ENCODE measurements at places on chromosomes 2 and 18.
A peak's percentile ranks its signal among the peaks of the same experiment; 100 is the strongest.

GRCh38 chr2:148952621-148953020 lies 77.6 kb downstream of the KIF5C start:
- DNase-seq = no peak

DNA sequence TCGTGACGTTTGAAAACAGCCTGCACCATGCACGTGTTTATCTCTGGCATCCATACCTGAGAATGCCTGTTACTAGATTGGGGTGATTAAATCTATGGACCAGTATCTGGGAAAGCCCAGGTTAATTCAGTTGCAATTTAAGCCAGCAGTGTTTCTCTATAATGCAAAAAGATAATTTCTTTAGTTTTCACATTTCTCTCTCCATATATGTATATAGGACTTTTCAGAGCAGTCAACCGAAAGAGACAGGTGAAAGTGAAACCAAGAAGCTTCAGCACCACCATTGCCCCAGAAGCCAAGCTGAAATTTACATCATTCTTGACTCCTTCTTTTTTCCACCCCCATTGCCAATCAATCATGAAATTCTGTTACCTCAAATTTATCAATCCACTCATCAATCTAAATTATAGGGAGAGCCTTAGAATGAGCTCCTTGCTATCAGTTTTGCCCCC lies 2.7 kb upstream of the LRP2 start:
- DNase-seq = no peak

DNA sequence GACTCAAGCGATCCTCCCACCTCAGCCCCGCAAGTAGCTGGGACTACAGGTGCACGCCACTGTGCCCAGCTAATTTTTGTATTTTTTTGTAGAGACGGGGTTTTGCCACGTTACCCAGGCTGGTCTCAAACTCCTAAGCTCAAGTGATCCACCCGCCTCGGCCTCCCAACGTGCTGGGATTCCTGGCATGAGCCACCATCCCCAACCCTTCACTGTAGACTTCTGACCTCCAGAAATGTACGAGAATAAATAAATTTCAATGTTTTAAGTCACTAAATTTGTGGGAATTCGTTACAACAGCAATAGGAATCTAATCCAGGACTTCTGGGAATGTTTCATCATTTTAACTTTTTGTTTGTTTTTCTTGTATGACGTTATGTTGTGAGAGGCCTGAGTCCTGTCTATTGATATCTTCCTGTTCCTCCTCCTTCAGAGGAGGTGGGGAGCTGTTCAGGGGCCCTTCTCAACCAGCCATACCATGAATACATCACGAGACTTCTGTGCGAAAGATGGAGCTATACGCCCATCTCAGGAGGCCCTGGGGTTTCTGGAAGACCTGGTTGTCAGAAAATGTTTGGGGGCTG lies 40.0 kb downstream of the TEX44 start:
- no peak for DNase-seq

GRCh38 chr18:68480196-68480595 lies 234.7 kb downstream of the TMX3 start:
- no peak for DNase-seq

- DNase-seq = no peak
Measured at GRCh38 chr2:40653829-40654228, 201.9 kb upstream of the SLC8A1 start.

- no peak for DNase-seq
Measured at GRCh38 chr2:74499267-74499939, at the start of gene LBX2. LBX2 (minus strand) TSS chr2:74499603; CDS start chr2:74499537, 66 bp downstream.

DNA sequence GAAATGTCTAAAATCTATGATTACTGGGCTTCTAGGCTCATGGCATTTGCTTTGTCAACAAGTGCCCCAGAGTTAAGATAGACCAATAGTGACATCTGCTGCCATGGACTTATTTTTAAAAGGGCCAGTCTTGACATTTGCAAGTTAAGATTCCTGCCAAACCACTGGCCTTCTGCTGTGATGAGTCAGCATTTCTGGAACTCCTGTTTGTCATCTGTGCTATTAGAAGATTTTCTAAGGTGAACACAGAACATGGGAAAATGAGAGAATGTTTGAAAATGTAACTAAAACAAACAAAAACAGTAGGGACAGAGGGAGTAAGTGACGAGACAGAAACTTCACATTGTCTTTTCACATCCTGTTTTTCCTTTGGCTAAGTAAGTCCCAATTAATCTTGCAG lies 93.7 kb upstream of the WDR75 start:
- peak; percentile 78 for DNase-seq

- no peak for DNase-seq
Measured at GRCh38 chr18:22417496-22418188, at the start of gene CTAGE1. CTAGE1 (minus strand) TSS chr18:22417915; CDS start chr18:22417811, 104 bp downstream.

DNA sequence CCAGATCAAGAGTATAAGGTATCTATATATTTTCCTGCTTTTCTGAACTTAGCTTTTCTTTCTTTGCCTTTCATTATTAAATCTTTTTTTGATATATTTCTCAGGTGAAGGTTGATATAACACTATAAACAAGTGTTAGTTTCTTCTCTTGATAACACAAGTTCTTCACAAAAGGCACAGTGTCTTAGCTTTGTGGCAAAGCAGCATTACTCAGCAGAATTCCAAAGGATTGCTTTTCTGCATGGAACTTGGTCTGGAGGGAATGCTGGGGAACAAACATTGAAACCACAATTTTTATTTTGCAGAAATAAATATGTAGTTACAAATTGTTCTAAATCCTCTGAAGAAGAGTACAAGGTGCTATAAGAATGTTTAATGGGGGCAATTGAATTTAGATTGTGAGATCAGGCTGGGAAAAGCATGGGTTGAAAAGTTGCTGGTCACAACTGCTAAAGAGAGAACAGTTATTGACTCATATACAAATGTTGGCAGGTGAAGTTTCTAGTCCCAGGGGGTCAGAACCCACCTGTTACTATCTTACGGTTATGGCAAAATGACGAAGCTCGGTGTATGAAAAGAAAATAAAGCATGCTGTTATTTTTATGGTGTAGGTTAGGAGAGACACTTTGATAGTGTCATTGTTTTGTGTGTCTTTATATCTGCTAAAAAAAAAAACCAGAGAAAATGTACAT lies 68.2 kb downstream of the UBR3 start:
- DNase-seq = no peak

DNA sequence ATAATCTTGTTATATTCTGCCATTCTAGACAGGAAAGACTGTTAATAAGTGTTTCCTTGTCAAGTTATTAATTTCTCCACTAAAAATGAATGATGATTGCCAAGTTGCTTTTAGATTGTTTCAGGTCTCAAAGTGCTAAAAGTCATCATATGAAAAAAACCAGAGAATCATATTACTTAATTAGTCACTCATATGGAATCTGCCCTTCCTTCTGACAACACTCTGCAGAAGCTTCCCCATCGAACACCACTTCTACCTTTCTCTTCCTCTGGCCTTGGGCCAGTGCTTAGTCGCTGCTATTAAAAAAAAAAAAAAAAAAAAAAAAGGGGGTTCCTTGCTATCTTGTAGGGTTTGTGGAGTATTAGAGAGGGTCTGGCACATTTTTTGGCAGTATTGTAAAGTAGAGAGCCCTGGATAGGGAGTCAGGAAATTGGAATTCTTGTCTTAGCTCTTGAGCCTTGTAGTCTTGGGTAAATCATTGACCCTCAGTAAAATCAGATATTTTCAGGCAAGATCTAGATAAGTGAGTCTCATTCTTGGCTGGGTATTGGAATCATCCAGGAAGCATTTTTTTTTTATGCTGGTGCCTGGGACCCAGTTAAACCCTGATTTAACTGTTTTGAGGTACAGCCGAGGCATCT lies 141.7 kb upstream of the CCDC68 start:
- DNase-seq = peak; percentile 44

GRCh38 chr2:107775211-107775610 lies 51.5 kb upstream of the RGPD4 start:
- DNase-seq = no peak

DNA sequence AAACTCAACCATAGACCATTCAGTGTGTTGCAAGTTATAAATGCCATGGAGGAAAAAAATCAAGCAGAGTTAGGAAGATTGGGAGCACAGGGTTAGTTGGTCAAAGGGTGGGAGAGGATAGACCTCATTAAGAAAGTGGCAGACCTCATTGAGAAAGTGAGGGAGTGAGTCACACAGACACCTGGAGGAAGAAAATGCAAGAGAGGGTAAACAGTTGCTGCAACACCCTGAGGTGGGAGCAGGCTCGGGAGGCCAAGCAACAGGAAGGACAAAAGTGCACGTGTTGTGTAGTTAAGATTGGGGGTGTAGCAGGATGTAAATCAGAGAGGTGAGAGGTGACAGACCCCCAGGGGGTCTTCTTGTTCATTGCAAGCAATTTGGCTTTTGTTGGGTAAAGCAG lies 6.4 kb downstream of the IL1RL1 start:
- DNase-seq = no peak

DNA sequence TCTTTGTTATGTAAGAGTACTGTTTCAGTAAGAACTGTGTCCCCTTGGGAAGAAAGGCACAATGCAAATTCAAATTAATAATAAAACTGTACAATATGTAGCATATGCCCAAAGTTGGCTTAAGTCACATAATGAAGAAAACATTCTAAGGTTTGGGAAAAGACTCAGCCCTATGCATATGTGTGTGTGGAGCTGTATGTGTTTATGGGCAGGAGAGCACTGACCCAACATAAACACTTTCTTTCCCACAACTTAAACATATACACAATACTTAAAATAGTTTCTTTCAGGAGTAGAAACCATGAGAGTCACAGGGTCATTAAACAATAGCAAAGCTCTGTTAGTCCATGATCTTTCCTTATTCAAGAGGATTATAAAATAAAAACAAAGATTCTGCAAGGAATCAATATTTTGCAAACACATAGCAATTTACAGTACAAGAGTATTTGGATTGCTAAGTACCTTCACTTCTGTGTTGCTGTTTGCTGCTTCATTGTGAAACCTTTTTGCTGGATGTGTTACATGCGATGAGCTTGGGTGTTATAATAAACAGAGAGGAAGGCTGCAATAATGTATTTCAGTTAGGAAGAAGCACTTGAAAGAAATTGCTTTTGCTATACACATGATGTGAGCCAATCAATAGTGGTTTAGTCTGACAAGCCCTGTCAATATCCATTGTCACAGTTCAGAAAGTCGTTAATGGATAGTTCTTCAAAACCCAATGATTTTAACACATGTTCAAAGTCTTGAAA lies 347.3 kb downstream of the ARHGAP15 start:
- DNase-seq = no peak

- DNase-seq = no peak
Measured at GRCh38 chr2:7829241-7829640, 852.6 kb upstream of the ID2 start.

GRCh38 chr18:5197461-5197860 lies 404 bp upstream of the AKAIN1 start:
- DNase-seq = no peak

GRCh38 chr18:62200121-62200914 lies 13.3 kb downstream of the RELCH start:
- no peak for DNase-seq

DNA sequence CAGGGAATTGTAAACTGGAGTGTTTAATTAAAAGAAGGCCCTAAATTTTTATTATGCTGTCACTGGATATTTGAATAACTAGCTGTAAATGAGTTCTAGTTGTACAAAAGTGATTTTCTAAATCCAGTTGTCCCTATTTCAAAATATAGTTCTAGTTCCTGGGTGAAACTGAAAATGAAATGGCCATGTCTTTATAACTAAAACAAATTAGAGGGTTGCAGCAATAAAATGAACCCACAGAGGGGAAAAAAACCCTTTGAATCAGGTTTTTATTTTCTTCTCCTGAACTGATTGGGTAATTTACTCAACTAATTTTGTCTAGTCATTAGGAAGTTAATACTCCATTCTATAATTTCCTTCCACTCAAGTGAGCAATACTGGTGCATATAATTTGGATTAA lies 55.6 kb upstream of the MAP4K3 start:
- no peak for DNase-seq

- DNase-seq = no peak
Measured at GRCh38 chr2:119716284-119716672, 37.3 kb downstream of the TMEM177 start.

DNA sequence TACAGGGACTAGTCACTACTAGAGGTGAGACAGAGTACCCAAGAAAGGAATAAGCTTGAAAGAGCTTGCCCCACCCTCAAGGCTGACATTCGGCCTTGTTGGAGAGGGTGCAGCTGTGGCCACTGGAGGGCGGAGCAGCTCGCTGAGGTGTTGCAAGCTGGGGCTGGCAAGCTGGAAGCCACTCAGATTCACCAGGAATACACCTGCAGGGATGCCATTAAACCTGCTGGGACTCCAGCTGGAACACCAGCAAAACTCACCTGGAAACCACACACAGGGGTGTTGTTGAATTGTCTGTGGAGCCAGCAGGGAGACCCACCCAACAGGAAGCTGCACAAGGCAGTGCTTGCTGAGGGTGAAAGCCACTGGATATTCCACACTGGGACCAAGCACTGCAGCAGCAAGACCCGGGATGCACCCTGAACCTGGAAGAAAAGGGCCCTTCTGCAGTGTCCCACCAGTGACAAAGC lies 26.1 kb downstream of the KCTD18 start:
- DNase-seq = peak; percentile 26

DNA sequence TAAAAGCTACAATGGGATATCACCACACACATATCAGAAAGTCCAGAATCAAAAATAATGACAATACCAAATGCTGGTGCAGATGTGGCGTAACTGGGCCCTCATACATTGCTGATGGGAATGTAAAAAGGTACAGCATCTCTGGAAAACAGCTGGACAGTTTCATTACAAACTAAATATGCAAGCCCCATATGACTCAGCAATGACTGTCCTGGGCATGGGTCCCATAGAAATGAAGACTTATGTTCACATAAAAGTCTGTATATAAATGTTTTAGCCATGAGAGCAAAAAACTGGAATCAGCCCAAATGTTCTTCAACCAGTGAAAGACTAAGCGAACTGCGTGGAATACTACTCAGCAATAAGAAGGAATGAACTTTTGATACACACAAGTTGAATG lies 56.7 kb downstream of the ALPK2 start:
- DNase-seq = no peak

DNA sequence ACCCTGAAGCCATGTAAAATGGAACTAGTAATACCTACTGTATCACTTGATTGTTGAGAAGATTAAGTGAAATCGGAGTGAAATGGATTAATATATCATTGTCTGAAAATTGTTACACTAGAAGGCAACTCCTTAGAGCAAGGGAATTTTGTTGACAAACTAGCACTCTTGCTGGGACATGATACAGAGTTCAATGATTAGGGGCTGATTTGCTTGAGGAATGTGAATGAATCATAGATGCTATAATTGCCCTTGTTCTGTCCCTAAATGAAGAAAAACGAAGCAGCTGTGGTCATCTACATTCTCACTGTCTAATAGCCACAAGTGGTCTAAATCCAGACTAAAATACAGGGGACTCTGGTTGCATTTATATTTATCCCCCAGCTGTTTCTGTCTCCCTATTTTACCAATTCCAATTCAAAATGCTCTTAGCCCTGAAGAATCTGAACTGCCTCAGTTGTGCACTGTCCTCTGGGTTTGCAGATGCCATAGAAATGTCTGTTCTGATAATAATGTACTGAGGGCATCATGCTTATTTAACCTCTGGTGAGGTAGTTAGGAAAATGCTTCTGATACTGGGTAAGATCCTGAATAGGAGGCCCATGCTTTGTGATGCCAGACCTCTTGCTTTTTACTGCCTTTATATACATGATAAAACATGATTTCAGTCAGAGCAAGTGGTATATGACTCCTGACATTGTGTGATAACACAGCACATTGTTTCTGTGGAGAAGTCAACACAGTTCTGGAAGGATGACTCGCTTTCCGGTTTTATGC lies 382.1 kb downstream of the NRXN1 start:
- DNase-seq = no peak

Measured in HTR-8/SVneo (cell line).